ENCODE measurements at places on chromosomes 12 and 14.

GRCh38 chr12:132639956-132640520 is 21.5 kb downstream of the P2RX2 start:
- no peak for DNase-seq

- no peak for DNase-seq
Measured at GRCh38 chr14:56199095-56199981, 81.1 kb downstream of the PELI2 start.

- no peak for DNase-seq
Measured at GRCh38 chr14:89327771-89328212, 89.2 kb downstream of the FOXN3 start.

DNA sequence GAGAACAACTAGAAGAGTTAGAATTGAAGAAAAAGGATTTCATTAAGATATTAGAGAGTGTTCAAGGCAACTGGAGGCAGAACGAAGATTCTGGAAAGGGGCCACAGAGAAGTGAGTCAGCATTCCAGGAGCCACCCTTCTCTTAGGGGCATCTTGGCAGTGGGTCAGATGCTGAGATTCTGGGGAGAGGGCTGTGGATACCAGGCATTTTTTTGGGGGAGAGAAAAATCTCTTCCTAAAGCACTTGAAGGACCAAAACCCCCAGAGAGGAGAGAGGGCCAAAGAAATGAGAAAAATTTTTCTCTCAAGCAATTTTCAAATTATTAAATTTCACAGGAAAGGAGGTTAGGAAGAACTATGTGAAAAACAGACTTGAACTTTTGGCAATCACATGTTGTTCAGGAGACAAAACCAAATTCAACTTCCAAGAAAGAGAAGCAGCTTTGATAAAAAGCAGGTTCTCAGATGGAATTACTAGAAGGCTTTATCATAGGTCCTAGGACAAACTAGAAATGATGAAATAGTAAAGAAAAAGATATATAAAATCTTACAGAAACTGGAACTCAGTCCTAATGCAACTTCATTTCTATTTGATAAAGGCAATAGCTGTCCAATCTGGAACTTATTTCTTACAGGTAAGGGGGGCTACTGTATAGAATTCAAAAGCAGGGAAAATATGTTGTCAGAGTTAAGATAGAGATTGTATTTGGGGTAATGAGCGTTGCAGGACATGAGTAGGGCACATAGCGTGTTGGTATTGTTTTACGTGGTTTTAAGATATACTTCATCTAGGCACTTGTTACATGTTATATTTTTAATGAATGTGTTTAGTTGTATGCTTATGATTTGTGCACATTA is 1.1 kb upstream of the CLEC2D start:
- DNase-seq, result no peak

- DNase-seq, result no peak
Measured at GRCh38 chr12:2284321-2284813, 231.6 kb downstream of the CACNA1C start.

DNA sequence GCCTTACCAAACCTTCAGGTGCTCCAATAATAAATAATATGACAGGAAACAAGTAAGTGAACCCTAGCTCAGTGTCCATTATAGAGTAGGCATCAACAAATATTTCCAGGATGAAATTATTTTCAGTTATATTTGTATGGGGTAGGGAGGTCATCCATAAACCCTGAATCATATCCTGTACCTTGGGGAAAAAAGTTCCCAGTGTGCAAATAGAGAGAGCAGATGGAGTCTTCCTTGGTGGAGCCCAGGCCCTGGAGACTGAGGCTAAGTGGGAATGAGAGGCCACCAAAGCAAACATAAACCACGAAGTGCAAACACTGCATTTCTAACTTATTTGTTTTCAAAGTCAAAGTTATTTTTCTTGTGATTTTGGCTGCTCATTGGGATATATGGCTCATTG is 8.5 kb upstream of the ERP27 start:
- DNase-seq, result no peak

- no peak for DNase-seq
Measured at GRCh38 chr14:63761351-63762117, 33.7 kb upstream of the SGPP1 start.

GRCh38 chr12:76560086-76560491 is 518 bp upstream of the OSBPL8 start:
- DNase-seq, result no peak
